ENCODE measurements at places on chromosomes 4 and X.

DNA sequence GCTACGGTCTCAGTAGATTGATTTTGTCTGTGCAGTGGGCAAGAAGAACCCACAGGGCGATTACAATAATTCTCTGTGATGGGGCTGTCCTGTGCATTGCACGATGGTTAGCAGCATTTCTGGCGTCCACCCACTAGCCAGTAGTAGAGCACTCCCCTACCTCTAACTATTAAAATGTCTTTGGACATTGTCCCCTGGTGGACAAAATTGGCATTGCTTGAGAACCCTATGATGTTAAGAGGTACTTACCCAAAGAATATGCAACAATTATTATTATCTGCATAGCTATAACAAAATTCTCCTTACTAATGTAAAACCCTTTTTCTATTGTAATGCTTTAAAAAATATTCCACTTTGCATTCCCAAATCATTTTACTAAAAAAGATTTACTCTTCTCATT is 109.5 kb upstream of the VCX3A start:
- DNase-seq, result no peak

DNA sequence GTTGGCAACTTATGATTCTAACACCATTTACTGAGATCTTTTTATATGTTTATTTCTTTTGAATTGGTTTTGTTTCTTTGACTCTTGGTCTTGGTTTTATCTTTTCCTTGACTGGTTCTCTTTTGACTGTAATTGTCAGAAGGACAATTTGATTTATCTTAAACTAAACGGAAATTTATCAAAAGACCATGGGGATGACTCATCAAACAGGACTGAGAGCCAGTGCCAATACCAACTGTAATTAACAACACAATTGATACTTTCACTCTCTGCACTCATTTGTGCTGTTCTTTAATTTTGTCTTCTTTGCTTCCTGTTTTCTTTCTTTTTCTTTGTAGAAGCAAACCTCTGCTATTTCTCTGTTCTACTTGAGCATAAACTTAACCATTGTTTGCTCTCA is 776.8 kb downstream of the CCSER1 start:
- DNase-seq, result no peak

DNA sequence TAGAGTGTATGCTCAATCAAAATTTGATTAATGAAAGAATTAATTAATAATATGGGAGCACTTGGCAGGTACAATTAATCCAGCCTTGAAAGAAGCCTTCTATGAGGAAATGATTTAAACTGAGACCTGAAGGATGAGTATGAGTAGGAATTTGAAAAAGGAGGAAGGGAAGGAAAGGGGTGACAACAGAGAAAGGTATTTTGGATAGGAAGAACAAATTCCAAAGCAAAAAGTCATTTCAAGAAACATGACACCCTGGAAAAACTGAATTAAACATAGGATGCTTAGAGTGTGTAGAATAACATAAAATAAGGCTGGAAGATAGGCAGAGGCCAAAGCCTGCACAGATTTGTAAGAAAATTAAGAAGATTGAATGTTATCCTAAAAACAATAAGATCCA is 29.6 kb downstream of the PHOX2B start:
- DNase-seq, result peak; percentile 4

DNA sequence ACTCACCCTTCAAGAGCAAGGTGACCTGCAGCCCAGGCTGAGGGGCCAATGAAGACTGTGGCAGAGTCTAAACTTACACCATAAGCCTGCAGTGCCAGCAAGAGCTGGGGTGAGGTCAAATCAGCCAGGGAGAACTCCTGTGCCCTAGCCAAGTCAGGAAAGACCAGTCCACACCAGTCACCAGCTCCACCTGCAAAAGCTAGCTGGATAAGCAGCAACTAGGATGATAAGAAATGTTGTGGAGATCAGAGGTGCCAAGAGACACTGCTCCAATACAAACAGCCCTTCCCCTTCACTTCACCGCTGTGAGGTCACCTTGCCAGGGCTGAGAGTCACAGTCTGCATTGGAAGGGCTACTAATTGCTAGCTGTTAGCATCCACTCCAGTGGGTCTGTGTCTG is 31.3 kb downstream of the NIPAL1 start:
- no peak for DNase-seq

DNA sequence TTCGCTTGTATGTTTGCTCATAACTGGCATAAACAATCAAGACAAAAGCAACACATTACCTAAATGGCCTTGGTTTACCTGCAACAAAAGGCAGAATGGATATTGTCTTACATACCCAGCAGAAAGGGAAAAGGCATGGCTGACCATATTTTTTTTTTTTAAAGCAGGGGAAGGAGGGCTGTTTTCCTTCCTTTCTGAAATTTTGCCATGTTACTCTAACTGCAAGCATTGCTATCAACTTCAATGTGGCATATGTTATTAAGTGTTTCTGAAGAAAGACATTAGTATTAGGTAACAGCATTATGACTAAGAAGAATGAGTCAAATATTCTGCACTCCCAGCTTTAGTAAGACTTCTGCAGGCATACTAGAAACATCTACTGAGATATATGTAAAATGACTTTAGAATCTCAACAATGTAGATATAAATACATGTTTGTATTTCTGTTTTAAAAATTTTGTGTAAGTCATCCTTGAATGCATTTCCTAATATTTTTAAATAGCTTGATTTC is 512.6 kb upstream of the FAM241A start:
- no peak for DNase-seq

- no peak for DNase-seq
Measured at GRCh38 chrX:42615161-42615563, 162.8 kb downstream of the PPP1R2C start.

DNA sequence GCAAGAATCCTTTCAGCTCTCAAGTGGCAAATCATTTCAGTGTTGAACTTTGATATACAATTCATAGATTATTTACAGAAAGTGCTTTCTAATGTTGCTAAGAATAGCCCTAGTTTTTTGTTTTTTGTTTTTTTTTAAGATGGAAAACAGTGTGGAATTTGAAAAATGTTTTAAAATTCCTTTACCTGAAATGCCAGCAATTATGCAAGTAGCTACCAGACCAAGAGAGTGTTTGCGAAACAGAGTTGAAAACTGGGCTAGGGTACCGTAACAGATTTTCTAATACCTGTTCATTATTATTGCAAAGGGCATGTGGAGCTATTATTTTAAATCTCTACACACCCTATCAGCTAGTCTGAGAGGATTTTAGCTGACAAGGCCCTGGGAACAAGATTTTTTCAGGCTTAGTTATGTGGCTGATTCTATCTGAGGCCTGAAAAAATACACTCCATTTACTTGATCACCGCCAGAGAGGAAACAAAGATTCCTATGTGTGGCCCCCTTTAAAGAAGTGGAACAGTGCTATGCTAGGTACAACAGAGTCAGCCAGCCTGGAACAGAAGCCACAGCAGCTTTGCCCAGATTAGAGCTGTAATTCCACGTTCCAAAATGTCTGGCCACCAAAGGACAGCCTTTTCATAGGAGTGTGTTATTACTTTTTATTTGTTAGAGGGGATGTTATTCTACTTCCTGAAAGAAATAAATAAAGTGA is 46.9 kb upstream of the SLC39A8 start:
- no peak for DNase-seq

- no peak for DNase-seq
Measured at GRCh38 chrX:132481449-132481848, 7.4 kb downstream of the MBNL3 start.

- no peak for DNase-seq
Measured at GRCh38 chrX:37813570-37813969, 33.7 kb downstream of the CYBB start.

DNA sequence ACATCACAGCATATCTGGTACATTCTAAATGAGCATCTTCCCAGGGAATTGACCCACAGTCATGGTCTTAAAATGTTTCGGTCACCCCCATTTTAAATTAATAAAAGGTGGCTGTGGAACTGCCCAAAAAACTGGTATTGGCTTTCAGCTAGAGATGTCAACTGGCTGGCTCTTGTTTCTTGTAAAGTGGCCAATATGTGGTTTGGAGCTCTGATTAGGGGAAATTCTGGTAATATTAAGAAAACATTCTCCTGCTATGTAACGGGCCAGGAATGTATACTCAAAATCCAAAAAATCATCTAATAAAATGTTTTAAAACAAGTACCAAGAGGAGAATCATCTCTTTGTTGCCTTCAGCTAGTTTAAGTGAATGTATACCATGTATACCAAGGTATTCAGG is 62.0 kb upstream of the VCX2 start:
- no peak for DNase-seq

DNA sequence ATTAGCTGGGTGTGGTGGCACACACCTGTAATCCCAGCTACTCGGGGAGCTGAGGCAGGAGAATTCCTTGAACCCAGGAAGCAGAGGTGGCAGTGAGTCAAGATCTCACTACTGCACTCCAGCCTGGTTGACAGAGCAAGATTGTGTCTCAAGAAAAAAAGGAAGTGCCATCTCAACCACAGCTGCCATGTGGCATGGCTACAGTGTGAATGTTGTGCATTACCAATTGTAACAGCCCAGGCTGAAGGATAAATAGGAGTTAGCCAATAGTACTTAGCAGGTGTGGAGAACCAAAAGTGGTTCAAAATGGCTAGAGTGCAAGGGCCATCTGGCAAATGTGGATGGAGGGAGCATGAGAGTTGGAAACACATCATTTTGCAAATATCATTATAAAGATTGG is 28.9 kb downstream of the SLC25A5 start:
- no peak for DNase-seq

DNA sequence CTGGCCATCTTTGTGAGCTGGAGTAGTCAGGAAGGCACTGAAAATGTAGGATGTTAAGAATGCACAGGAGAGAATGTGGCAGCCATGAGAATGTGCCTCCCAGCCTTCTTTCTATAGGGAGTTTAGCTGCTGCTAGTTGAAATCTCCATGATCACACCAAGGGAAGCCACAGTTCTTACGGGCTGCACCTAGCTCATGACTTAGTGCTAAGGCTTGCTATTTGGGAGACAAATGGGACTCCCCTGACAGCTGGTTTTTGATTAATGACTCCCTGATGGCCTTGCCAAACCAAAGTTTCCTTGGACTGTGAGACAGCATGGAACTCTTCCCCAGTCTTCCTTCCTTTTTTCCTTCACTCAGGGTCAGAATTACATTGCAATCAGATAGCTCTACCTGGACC is 9.2 kb downstream of the CTSO start:
- DNase-seq, result no peak

GRCh38 chrX:20452487-20452886 is 185.8 kb upstream of the RPS6KA3 start:
- no peak for DNase-seq

DNA sequence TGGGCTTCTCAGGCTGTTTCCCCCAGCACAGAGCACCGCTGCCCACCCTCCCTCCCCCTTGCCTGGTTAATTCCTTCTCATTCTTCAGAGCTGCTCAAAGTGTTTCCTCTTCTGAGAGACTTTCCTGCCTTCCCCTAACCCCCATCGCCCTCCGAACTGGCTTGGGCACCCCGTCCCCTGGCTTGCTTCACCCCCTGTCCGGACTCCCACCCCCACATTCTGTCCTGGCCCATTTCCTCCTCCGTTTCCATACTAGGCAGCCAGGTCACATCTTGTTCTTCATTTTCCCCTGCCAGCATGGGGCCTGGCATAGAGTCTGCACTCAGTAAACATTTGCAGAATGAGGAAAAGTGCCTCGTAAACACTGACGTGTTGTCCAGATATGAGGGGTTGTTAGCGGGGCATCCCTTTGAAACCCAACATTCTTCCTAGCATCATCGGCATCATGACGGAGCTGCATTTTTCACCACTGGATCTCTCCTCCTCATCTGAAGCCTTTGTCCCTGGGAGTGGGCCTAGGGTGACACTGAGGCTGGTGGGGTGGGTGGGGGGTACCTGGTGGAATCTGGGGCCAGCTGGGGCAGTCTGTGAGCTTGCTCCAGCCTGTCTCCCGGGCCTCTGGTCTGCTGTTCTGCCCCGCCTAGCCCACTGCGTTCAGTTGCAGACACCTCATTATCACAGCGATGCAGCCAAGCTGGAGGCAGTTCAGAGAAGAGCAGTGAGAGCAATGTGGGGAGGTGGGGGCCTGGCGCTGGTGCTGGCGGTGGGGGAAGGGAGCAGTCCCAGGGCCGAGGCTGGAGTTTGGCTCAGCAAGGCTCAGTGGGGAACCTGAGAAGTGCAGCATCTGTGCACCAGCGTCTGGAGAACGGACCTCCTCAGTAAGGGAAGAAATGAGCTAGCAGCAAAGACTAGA is 149.4 kb upstream of the PJA1 start:
- no peak for DNase-seq

- no peak for DNase-seq
Measured at GRCh38 chr4:1204828-1205585, 32.6 kb upstream of the SPON2 start.

DNA sequence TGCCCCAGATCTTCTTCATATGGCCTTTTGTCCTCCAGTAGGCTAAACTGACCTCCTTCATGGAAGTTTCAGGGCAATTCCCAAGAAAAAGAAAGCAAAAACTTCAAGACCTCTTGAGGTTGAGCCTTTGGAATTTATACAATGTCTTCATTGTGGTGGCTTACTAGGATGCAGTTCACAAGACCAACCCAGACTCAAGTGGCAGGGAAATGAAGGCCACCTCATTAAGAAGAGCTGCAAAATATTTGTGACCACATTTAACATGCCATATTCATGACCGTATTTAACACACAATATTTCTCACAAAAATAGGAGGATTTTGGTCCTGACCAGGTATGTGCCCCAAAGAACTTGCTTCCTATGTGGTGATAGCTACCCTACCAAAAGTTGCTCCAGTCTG is 605.5 kb upstream of the PITX2 start:
- DNase-seq, result peak; percentile 38

- DNase-seq, result no peak
Measured at GRCh38 chrX:17459661-17460060, 84.7 kb downstream of the NHS start.

DNA sequence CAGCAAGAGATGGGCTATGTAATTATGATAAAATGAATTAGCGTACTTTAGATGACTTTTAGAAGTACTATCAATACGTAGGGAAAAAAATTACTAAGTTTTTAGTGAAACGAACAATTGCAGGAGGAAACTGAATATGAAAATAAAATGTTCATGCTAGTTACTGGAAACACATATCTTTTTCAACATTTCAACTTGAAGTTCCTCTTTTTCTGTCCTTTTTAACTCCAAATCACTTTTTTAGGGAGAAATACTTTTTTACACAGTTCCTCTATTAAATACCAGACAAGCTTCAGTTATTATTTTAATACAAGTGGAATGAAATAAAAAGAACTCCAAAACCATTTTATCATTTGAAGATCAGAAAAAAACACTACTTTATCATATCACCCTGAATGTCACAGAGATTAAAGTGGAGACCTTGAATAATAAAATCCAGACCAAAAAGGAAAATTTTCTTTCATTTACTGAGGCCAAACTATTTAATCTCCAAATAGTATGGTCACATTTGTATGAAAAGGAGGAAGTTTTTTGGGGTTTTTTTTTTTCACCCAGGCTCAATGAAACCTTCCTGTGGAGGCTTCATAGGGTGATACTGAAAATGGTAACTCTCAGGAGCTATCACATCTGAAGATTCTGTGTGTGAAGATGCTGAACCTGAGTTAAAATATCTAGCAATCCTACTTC is 306.2 kb downstream of the INPP4B start:
- DNase-seq, result no peak

Data from GM04503 (cell line).